ENCODE measurements at places on chromosomes 3 and 15. TPM values are rescaled to one million over a fixed set of nuclear protein-coding genes. Genes with fewer than 3 reads are reported as not detected.

CP gene
- total RNA-seq: 2.2 TPM

CFAP91 gene
- 30.9 TPM for total RNA-seq

CCDC33 gene
- 2.8 TPM for total RNA-seq

- no peaks in the 10 kb centered on the region for H3K4me1 ChIP-seq
- H3K27ac ChIP-seq: no peak overlapping the region
- H3K36me3 ChIP-seq: no peaks in the 10 kb centered on the region
- H3K4me3 ChIP-seq: no peak overlapping the region
- no peak for DNase-seq
These were observed 66.3 kb upstream of the HES1 start for GRCh38 chr3:194069421-194070219.

DNA sequence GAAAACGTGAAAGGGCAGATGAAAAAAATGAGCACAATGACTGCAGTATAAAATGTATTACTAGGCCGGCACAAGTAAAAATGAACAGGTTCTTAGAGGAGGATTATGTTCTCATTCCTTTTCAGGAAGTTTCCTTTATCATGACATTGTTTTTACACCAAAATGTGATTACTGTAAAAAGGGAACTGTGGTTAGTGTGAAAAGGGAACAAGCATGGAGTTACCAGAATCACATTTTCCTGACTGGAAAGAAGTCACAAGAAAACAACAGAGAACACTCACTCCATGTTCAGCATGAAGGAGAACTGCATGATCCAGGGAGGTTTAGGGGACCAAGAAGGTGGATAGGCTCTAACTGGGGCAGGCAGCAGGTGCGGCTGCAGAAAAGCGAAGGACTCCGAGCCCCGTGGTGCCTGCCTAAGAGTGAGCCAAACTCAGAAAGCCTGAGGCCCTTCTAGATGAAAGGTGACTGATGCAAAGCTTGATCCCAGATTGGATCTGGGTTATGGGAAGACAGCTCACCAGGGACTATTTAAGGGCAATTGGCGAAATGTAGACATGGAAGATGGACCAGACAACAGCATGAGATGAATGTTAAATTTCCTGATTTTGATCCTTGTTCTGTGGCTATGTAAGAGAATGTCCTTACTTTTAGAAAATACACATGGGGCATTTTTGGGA, 77.3 kb downstream of the CCR1 start:
- H3K36me3 ChIP-seq: no peaks in the 10 kb centered on the region
- H3K27ac ChIP-seq: no peak overlapping the region

- no peaks in the 10 kb centered on the region for H3K27me3 ChIP-seq
- H3K4me1 ChIP-seq: no peaks in the 10 kb centered on the region
- H3K27ac ChIP-seq: no peak overlapping the region
- H3K4me3 ChIP-seq: no peak overlapping the region
- no peak for DNase-seq
These were observed 199.1 kb downstream of the SI start for GRCh38 chr3:164879201-164879600.

- no peaks in the 10 kb centered on the region for H3K36me3 ChIP-seq
- H3K4me3 ChIP-seq: no peak overlapping the region
- H3K27me3 ChIP-seq: no peaks in the 10 kb centered on the region
- no peak overlapping the region for H3K27ac ChIP-seq
- no peak for DNase-seq
These were observed 128.8 kb upstream of the ZBTB20 start for GRCh38 chr3:115275896-115276295.

DNA sequence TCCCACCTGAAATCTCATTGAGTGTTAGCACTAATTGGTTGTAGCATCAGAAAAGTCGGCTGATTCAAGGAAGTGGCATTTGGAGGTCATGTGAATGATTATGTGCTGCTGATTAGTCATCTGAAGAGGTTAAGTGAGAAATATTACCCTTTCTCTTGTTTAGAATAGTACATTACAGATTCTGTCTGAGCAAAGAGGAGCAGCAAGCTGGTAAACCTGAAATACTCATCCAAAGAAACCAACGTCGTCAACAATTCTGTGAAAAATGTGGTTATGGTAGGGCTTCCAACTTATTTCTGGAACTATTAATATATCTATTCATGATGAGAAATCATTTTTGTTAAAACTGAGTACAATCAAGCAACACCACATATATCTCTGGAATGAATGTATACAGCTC, 1024.9 kb downstream of the TUSC7 start:
- DNase-seq: no peak
- no peaks in the 10 kb centered on the region for H3K36me3 ChIP-seq
- no peaks in the 10 kb centered on the region for H3K27me3 ChIP-seq
- H3K4me3 ChIP-seq: no peak overlapping the region

GRCh38 chr3:144369129-144369879, 397.7 kb downstream of the DIPK2A start:
- H3K4me3 ChIP-seq: no peak overlapping the region
- DNase-seq: no peak
- no peaks in the 10 kb centered on the region for H3K36me3 ChIP-seq
- H3K4me1 ChIP-seq: no peaks in the 10 kb centered on the region

- no peak overlapping the region for H3K27ac ChIP-seq
- no peak overlapping the region for H3K4me3 ChIP-seq
- DNase-seq: no peak
- no peaks in the 10 kb centered on the region for H3K4me1 ChIP-seq
These were observed 461.3 kb upstream of the NAALADL2 start for GRCh38 chr3:174397848-174398247.

- H3K27ac ChIP-seq: no peak overlapping the region
- DNase-seq: no peak
- H3K4me1 ChIP-seq: no peaks in the 10 kb centered on the region
- H3K27me3 ChIP-seq: no peaks in the 10 kb centered on the region
- no peak overlapping the region for H3K4me3 ChIP-seq
These were observed 23.8 kb downstream of the C3orf70 start for GRCh38 chr3:185129083-185129482.

GRCh38 chr3:52091586-52092270, 35.4 kb upstream of the DUSP7 start:
- DNase-seq: no peak
- H3K36me3 ChIP-seq: no peaks in the 10 kb centered on the region
- no peaks in the 10 kb centered on the region for H3K4me1 ChIP-seq
- H3K27me3 ChIP-seq: no peaks in the 10 kb centered on the region

GRCh38 chr3:194732617-194733016, 46.9 kb downstream of the FAM43A start:
- no peak for DNase-seq
- H3K27me3 ChIP-seq: no peaks in the 10 kb centered on the region
- H3K27ac ChIP-seq: no peak overlapping the region
- no peak overlapping the region for H3K4me3 ChIP-seq

- H3K4me1 ChIP-seq: no peaks in the 10 kb centered on the region
- no peaks in the 10 kb centered on the region for H3K27me3 ChIP-seq
- H3K36me3 ChIP-seq: no peaks in the 10 kb centered on the region
- no peak for DNase-seq
- H3K4me3 ChIP-seq: no peak overlapping the region
These were observed 32.0 kb downstream of the PIK3CA start for GRCh38 chr3:179179979-179180759.
